ENCODE measurements at places on chromosomes 5 and 9. TPM values are rescaled to one million over a fixed set of nuclear protein-coding genes. Genes with fewer than 3 reads are reported as not detected.

GRCh38 chr9:12838546-12838945 lies 63.7 kb downstream of the LURAP1L start:
- DNase-seq = no peak

FAM221B gene
- not detected for total RNA-seq

SLC38A9 gene
- total RNA-seq = 5.7 TPM

- no peak for DNase-seq
These were observed 145.8 kb downstream of the BARX1 start for GRCh38 chr9:93809204-93809940.

DNA sequence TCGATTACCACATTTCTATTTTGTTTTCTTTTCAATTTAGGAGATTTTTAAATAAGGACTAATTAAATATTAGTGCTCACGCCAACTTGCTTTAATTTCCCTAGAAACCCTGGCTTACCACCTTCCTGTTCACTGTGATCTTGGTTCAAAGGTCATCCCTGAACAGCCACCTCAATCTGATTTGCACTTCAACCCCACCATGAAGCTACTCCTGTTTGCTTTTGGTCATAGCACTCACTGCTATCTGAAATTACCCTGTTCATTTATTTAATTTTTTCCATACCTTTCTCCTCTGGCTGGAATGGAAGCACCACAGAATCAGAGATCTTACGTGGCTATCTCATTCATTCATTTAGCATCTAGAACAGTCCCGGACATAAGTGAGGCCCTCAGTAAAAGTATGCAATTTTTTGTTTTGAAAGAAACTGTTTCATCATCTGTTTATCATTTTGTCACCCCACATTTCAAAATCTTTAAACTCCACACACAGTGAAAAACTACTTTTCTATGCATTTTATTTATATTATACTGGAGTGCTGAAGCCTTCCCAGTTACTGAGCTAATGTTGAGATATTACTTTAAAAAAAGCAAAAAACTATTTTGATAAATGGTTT lies 17.2 kb upstream of the ADAMTSL1 start:
- no peak for DNase-seq

Data from left ventricle myocardium superior (tissue), 1 donor.